Activated T-cell treated with anti-CD3 and anti-CD28 coated beads for 4 hours (primary cell): ENCODE measurements at places on chromosomes 1 and 21.

DNA sequence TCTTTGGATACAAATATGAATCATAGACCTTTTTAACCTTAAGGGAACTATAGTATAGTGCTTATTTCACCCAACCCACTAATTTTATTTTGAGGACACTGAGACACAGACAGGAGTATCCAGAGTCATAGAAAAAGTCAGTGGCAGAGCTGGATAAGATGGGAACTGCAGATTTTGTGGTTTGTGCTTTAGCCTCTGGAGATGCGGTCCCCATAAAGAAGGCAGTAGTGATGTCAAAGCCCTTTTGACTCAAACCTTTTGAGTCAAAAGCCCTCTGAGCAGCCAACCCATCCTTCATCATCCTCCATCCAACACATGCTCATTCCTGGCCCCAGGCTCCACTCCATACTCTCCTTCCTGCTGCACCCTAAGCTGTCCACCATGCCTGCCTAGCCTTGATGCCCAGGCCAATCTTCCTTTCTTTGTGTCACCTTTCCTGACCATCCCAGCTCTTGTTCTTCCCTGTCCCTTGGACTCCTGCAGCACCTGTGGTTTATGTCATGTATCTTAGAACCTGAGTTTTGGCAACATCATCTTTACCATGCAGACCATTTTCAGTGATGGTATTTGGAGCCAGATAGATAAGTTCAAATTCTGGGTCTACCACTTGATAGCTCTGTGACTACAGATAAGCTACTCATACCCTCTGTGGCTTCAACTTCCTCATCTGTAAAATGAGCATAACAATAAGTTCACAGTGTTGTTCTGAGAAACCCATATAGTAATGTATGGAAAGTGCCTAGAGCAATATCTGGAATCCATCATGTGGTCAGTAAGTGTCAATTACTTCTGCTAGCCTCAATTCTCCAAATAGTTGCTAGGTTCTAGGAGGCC lies 20.1 kb downstream of the SLAMF1 start:
- no peak for DNase-seq

DNA sequence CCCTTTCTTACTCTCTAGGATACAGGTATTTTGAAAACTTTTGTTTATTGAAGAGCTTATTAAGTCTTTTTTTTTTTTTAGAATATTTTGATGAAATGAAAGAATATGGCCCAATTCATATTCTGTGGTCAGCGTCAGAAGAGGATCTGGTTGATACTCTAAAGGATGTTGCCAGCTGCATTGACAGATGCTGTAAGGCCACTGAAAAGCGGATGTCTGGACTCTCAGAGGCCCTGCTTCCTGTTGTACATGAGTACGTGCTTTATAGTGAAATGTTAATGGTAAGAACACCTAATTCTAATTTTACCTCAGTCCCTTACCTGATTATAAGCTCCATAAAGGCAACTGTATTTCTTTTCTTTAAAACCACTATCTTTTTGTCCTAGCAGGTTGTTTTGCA lies 37.1 kb downstream of the SNX7 start:
- no peak for DNase-seq

DNA sequence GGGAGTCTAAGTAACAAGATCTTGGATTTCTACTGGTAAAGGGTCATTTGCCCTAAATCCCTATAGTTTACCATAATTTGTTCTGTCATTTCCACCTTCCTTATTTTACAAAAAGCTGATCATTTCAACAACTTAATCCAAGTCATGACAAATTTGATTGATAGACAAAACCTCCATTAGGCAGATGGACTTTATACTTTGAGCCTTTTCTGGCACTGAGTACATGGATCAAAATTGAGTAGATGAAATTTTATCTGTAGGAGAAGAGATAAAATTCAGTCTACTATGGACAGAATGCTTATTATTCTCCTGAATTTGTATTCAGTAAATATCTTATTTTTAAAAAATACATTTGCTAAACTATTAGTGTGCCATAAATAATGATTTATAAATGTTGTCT lies 62.6 kb upstream of the NRIP1 start:
- DNase-seq, result no peak

GRCh38 chr1:185341196-185341781 lies 24.2 kb upstream of the IVNS1ABP start:
- DNase-seq, result no peak

DNA sequence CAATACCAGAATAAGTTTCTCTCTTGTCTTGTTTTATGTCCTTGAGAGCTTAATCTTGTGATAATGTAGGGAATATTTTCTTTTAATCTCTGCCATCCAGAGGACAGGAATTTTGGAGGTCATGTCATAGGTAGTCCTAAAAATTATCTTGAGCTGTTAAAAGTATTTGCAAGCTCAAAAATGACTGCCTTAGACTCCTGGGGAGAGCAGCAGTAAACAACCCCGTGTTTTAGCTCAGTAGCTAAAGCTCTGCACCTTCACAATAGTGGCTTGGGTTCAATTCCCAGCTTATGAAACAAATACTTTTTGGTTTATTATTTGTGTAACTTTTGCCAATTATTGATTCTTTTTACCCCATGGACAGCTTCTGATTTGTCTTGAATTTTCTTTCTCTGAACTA lies 99.4 kb upstream of the OLFM3 start:
- no peak for DNase-seq

- no peak for DNase-seq
These were observed 62.4 kb downstream of the MAP3K21 start for GRCh38 chr1:233389893-233390292.

GRCh38 chr1:163523375-163524029 lies 201.7 kb downstream of the NUF2 start:
- no peak for DNase-seq

DNA sequence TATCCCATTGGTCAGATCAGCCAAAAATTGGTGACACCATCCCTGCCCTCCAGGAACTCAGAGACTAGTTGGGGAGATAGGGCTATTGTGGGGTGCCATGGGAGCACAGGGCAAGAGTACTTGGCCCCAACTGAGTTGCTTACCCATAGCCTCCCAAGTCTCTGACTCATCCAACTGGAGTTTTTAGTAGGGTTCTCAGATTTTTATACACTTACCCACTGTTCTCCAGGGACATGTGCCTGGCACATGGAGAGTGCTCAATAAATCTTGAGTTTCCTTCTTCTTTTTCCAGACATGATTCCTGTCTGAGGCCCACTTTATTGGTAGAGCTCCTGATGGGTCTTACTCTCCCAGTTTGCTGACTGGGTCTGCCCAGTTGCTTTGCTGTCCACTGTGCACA lies 56.7 kb downstream of the OVGP1 start:
- DNase-seq, result no peak

- DNase-seq, result no peak
These were observed at the start of gene CADM3 for GRCh38 chr1:159171254-159171687. Gene CADM3 (plus strand): TSS chr1:159171615. CDS start chr1:159171766, 151 bp downstream.

GRCh38 chr1:30383221-30383711 lies 340.1 kb downstream of the MATN1 start:
- no peak for DNase-seq

DNA sequence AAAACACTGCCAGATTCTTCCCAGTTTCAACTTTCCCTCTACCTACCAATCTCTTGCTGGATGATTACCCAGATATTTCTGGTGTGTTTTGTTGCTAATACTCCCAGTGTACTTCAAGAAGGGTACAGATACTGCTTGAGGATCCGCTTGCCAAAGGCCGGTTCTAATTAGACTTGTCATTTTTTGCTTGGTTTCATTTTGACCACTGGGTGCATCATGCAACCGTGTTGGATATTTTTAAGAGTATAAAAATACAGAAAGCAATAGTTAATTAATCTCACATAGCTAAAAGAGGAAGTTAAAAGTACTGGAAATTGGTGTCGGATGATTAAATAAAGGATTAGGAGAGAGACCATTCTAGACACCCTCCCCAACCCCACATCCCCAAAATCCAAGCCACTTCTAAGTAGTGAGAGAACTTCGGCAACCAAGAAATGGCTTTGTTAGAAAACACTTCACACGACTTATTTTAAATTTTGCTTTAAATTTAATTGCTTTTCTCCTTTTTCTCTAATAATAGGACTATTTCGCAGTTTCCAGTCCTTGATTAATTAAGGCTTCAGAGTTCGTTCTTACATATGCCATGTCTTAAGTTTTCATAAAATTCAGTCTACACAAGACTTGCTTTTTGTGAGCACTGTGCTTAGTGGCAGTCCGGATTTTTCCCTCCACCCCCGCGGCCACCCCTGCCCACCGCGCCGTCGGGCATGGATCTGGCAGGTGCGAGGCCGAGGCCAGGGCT lies 2.5 kb upstream of the CDKN2C start:
- DNase-seq, result no peak

DNA sequence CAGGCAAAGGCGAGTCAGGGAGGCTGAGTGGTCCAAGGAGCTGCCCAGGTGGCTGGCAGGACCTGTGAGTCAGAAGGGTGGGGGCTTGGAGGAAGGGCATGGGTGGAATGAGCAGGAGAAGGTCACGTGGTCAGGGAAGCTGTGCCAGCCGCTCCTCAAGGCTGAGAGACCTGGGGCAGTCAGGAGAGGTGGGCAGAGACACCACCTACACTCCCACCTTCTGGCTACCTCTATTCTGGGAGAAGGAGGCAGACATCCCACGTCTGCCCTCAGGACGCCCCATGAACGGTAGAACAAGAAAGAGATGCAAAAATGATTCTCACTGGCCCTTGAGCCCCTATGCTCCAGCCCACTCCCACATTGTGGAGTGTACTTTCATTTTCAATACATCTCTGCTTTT lies 151.8 kb upstream of the RAB4A start:
- no peak for DNase-seq

DNA sequence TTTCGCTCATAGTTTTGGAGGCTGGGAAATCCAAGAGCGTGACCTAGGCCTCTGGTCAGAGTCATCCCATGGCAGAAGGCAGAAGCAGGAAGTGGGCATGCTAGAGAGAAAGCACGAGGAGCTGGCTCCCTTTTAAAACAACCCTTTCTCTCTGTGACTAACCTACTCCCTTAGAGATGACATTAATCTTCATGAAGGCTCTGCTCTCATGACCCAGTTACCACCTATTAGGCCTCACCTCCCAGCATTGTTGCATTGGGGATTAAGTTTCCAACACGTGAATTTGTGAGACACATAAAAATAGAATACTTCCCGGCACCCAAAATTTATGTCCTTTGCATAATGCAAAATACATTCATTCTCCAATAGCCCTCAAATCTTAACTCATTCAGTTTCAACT lies 223.1 kb upstream of the ST6GALNAC5 start:
- DNase-seq, result no peak

DNA sequence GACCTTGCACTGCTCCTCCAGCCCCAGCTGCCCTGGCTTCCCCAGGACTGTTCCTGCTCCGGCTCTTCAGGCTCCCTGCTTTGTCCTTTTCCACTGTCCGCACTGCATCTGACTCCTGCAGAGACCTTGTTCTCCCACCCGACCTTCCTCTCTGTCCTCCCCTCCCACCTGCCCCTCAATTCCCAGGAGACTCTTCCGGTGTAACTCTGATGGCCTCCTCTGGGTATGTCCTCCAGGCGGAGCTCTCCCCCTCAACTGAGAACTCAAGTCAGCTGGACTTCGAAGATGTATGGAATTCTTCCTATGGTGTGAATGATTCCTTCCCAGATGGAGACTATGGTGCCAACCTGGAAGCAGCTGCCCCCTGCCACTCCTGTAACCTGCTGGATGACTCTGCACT lies 550 bp downstream of the ACKR1 start:
- no peak for DNase-seq

- no peak for DNase-seq
These were observed 1.3 kb downstream of the ABCG1 start for GRCh38 chr21:42220138-42220701.

DNA sequence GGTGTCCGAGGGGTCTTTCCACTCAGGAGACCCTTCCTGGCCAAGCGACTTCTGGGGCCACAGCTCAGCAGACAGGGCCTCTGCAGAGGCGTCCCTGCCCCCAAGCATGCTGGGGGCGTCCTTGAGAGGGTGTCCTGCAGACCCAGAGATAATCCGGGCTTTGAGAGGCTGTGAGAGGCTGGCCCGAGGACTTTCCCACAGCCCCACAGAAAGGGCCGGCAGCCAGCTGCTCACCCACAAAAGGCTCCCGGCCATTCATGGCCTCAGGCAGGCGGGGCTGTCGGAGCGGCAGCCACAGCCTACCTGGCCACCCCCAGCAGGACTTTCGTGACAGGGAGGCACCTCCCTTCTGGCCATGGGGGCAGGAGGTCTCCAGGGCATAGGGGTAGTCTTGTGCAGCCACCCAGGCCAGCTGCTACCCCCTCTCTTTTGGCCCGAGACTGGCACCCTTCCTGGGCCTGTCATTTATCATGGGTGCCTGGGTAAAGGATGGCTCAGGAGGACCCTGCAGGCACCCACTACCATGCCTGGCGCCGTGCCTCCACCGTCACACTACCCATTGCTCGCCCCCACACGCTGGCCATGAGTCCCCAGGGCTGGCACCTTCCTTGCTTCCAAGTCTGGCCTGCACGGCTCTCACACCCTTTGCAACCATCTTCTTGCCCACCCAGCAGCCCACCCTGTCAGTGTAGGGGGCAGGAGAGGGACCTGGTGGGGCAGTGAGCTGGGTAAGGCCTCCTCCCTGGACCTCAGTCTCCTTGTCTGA lies 11.1 kb upstream of the TNFRSF14 start:
- DNase-seq, result no peak

DNA sequence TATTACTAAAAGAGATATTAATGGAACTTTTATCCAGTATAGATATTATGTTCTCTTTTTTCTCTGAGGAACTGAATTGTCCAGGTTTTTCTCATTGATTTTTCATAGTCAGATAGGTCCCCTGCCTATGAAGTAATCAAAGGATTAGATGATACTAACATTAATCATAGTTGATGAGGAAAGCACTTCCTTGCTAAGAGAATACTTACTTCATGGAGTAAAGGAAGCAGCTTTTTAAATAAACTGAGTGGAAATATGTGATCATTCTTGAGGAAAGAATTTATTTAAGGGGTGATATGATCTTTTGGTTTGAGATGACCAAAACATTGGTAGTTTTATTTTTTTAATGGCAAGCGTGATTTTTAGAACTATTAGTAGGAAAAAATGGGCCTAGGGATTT lies 58.9 kb downstream of the SWT1 start:
- DNase-seq, result no peak

DNA sequence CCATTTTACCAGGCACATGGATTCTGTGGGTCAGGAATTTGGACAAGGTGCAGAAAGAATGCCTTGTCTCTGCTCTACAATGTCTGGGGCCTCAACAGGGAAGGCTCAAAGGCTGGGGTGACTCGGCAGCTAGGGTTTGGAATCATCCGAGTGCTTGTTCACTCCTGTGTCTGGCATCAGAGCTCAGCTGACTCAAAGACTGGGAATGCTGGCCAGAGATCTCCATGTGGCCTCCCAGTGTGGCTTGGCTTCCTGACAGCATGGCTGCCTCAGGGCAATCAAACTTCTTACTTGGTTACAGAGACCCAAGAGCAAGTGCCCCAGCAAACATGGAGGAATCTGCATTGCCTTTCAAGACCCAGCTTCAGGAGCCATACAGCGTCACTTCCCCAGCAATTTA lies 110.5 kb downstream of the TOMM20 start:
- DNase-seq, result no peak

DNA sequence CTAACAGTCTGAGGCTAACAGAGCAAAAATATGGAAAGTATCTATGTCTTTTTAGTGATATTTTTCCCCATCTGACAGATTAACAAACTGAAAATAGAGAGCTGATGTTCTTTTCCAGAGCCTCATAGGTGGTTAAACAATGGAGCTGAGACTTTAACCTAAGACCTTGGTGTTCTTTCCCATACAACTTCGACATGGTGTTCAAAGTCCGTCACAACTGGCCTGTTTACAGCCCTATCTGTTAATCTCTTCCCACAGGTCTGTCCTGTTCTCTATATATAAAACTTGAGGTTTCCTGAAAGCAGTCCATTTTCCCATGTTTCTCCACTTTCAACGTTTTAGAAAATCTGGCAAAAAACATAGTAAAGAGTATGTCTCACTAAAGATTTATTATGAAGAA lies 395.7 kb downstream of the BRINP2 start:
- DNase-seq, result no peak
